ENCODE measurements at places on chromosomes 6 and 20.

GRCh38 chr6:31710523-31711219 lies 4.0 kb downstream of the LY6G6F start:
- DNase-seq: no peak

- DNase-seq: no peak
Measured at GRCh38 chr20:7866285-7866684, 74.0 kb downstream of the HAO1 start.

DNA sequence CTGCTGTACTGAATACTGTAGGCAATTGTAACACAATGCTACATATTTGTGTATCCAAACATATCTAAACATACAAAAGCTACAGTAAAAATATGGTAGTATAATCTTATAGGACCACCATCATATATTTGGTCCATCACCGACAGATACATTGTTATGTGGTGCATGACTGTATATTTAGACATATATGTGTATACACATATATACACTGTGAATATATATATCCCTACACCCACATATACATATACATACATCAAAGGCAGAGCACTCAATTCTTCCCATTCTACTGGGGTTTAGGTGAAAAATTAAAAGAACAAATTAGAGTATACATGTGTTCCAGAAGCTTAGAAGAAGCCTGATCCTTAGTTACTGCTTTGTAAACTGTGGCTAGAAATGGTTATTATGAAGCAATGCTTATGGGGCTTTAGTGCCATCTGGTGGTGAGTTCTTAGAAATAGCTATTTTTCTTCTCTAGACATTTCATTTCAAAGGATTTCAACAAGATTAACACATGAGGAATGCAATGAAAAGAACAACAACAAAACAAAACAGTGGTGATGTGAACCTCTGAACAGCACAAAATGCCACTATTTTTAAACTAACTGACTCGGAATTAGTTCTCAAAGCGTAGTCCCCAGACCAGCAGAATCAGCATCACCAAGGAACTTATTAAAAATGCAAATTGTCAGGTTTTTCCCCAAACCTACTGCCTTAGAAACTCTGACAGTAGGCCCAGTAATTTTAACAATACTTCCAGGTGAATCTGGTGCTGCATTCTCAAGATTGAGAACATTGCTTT lies 38.0 kb downstream of the PKHD1 start:
- DNase-seq: no peak

DNA sequence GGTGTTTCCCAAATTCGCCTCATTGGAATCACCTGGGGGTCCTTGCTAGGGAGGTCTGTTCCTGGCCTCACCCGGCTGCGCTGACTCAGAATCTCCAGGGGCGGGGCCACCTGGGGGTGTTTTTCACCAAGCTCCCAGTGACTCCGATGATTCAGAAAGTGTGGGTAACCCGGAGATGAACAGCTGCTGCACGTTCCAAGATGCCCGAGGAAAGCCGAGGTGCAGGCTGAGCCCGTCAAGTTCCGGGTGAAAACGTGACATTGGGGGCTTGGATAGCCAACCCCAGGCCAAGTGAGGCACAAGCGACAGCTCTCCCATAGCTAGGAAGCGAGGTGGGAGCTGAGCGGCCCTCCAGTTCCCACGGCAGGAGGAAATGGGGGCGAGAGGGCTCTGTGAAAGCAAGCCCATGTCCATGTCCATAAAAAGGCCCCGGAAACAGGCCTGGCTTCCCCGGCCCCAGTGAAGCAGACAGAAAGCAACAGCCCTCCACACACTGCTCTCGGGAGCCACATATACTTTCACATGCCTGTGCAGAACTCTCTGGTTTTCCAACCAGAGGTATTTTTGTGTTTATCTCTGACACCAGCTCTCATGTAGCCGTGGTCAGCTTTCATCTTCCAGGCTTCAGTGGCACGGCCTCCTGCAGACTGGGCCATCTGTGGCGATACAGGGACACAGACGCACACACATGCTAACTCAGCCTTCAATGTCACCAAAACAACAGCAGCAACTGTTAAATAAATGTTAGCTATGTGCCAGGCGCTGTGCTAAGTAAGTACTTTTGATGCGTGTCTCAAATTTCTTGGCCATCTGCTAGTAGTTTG lies 90.7 kb upstream of the CCDC28A start:
- no peak for DNase-seq

- DNase-seq: no peak
Measured at GRCh38 chr20:31838646-31839292, 6.6 kb downstream of the FOXS1 start.

DNA sequence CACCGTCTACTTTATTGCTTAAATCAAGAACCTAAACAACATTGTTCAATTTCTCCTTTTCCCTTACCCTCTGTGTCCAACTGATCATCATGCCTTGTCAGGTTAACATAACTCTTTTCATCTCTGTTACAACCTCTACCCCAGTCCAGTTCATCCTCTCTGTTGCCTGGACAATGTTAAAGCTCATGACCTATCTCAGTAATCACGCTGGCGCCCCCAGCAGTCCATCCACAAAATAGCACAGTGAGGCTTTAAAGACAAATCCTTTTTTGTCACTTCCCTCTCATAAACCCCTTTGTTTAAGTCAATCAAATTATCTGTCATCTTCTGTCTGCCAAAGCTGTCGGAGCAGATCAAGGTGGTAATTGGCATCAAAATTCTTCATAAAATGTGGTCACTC lies 140.1 kb downstream of the QKI start:
- peak; percentile 30 for DNase-seq

GRCh38 chr20:17969278-17969883 lies 563 bp downstream of the MGME1 start:
- peak; percentile 43 for DNase-seq

DNA sequence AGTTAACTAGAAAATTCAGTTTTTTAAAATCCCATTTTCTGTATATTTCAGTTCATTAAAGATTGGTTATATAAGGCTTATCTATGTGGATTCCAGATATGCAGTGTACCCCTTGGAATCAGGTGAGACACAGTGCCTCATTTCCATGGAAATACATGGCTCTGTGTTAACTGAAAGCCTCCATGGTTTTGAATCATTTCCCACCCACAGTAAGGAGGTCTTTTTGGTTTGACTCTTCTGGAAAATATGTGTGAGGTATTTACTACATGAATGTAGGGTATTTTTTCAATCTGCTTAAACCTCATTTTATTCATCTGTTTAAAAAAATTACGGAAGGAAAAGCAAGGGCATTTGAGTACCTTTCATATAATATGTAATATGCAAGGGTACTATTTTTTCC lies 25.5 kb downstream of the RNF144B start:
- no peak for DNase-seq

DNA sequence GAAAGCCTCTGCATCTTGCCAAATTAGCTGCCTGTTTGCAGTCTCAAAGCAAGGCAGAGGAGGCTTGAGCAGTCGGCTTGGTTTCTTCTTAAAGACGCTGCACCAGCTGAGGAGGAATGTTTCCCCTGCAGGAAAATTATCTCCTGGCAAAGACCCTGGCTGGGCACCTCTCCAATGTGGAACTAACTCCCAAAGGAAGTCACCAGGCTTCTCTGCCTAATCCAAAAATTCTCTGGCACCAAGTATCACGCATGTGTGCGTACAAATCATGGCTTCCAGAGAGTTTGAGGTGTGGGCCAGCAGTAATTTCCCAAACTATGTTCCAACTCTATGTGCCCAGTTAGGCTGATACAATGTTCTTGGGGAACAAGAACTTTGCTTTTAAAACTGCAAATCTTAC lies 176.2 kb downstream of the KIF16B start:
- peak; percentile 64 for DNase-seq

GRCh38 chr6:19660123-19660910 lies 176.9 kb upstream of the ID4 start:
- DNase-seq: no peak

GRCh38 chr20:44582311-44583025 lies at the start of gene PKIG:
Gene PKIG (plus strand): TSS chr20:44582579. CDS start chr20:44614557, 31,978 bp downstream.
- peak; percentile 34 for DNase-seq

DNA sequence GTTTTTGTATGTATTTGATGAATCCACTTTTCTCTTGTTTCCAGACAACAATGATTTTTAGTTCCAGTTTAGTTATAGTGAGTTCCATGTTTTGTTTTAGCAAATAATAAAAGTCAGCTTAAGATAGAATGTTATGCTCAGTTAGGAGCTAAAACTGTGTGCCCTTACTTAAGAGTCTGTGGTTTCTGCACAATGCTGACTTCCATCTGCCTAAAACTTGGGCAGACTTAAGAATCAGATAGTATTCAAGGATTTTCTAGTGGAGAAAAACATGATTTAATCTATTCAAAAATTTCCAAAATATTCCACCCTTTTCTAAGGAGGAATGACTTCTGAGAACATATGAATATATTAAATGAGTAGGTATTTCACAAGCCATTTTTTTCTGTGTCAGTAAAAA lies 32.8 kb downstream of the LAMA4 start:
- DNase-seq: no peak

GRCh38 chr6:100370265-100370664 lies 94.5 kb downstream of the SIM1 start:
- DNase-seq: no peak

DNA sequence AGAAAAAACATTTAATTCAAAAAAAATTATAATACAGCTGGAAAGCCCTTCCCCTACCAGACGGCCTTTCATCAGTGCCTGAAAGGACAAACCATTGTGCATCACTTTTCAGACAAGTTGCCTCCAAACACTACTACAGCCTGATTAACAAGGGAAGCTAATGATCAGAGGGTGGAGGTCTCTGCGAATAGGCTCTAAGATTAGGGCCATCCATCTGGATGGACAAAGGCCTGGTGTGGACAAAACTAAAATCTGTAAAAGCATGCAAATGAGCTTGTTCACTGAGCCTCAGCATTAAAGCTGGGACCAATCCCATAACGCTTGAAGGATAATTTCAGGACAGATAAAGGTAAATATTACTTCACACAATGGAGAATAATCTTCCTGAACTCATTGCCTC lies 228.7 kb upstream of the PLN start:
- DNase-seq: no peak

DNA sequence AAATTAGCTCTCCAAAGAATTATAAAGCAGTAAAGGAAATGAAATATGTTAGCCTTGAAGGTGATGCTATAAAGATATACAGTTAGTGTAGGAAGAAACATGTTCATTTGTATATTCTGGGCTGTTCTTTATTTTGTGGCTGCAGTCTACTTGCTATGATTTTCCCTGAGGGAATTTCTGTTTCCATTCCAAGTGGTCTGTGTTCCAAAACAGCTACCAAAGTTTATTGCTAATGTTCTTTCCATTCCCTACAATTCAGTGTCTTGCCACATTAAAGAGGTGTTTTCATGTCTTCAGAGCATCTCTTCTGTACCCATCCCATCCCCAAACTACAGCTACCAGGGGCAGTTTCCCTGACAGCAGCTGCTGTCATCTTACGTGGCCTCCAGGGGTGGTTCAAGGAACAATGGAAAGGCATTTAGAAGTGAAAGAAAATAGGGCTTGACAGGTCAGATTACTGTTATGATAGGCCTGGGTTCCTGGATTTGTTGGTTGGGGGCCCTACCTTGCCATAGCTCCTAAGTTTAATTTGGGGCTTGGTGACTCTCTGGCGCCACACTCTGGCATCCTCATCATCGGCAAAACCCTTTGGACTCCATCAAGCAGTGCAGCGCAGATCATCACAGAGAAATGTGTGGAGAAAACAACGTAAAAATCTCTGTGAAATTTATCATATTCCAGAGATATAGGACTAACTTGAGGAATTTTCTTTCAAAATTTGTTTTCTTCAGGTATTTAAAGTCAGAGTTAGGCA lies 33.8 kb upstream of the AIG1 start:
- DNase-seq: peak; percentile 21

- no peak for DNase-seq
Measured at GRCh38 chr6:167577891-167578361, 248.8 kb upstream of the AFDN start.
